H54 (cell line): ENCODE measurements at places on chromosomes 12 and 14.

- DNase-seq: no peak
Observed at GRCh38 chr12:94434171-94434570, 25.5 kb downstream of the CEP83 start.

DNA sequence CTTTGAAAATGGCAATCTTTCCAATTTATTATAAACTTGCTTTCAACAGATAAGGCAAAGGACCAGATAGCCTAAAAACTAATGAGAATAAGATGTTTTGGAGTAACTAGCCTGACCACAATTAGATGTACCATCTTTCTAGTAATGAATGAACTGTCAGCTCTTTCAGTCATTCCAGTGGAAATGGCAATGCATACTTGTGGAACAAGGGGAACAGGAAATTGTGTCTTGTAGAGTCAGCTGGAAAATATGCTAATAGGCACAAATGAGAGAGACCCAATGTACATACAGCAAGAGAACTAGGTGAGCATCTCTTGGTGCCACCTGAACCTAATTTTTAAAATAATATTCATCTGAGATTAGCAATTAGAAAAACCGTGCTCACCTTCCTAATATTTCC is 76.1 kb upstream of the GPHB5 start:
- DNase-seq: no peak

- DNase-seq: no peak
Observed at GRCh38 chr12:11134305-11134704, at the start of gene TAS2R30. TAS2R30 (minus strand) TSS chr12:11134644; CDS start chr12:11134244, 400 bp downstream.

GRCh38 chr14:60859525-60859924 is 121.4 kb downstream of the TRMT5 start:
- DNase-seq: no peak

- DNase-seq: no peak
Observed at GRCh38 chr12:30041096-30041495, 257.4 kb upstream of the TMTC1 start.

- no peak for DNase-seq
Observed at GRCh38 chr12:17511369-17511768, 578.6 kb downstream of the RERGL start.

- DNase-seq: no peak
Observed at GRCh38 chr12:40336573-40337199, 111.9 kb downstream of the LRRK2 start.

DNA sequence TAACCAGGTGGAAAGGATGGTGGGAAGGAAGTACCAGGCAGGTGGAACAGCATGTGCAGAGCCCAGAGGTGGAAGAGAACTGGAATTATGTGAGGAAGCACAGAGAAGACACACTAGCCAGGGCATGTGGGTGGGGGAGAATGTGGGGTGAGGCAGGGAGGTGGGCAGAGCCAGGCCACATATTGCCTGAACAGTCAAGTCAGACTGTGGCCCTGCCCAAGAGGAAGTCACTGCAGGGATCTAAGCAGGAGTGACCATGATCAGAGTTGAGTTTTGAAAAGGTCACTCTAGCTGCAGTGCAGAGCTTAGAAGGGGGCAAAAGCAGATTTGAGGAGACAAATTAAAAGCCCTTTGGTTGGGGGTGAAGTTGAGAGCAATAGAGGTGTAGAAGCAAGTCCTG is 114.0 kb upstream of the SLC38A2 start:
- DNase-seq: no peak

GRCh38 chr12:18658829-18659228 is 79.0 kb downstream of the PLCZ1 start:
- no peak for DNase-seq

- DNase-seq: no peak
Observed at GRCh38 chr12:39357041-39357440, 85.9 kb downstream of the KIF21A start.

DNA sequence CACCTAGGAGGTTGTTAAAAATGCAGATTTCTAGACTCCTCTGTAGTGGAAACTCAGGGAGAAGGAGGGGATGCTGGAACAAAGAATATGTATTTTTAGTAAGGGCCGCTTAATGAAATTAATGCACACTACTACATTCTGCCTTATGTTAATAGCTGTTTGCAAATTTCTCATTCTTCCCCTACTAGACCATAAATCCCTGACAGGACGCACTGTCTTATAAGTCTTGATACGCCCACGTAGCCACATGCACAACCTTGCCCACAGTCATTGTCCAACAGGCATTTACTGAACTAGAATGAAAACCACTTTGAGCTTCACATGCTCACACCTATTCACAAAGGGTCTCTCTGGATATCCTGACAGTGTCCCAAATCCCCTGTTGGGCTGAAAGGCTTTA is 10.5 kb downstream of the KRT2 start:
- DNase-seq: no peak

GRCh38 chr14:101234999-101235334 is 326.3 kb upstream of the DIO3 start:
- no peak for DNase-seq

DNA sequence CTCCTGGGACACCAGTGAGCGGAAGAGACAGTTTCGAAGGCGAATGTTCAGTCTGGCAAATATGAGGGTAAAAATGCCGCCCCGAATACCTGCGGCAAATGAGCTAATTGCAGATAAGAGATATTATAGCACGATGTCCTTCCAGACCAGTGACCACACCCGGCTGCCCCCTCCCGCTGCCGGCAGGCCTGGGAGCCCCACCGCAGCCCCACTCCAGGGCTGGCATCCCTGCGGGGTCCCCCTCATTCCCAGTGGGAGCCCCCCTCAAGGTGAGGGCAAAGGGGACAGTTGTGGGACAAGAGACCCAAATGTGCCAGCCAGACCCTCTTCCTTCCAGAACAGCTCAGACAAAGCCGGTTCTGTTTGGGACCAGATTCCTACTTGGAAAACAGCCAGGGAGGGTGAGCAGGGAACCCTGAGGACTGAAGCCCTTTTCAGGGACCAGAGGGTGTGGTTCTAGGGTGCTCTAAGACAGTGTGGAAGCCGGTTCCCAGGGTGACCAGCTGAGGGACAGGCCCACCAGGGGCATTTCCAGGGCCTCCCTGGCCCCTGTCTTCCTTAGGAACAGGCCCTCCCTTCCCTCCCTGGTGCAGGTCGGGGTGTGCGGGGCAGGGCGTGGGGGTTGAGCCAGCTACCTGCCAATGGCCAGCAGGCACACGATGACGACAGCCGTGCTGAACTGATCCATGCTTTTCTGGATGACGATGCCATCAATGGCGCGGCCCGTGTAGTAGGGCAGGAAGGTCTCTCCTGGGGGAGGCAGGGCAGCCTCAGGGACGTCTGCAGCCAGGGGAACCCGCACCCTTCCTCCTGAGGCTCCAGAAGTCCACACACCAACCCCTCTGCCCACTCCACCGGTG is 16.2 kb downstream of the ABCB9 start:
- no peak for DNase-seq

DNA sequence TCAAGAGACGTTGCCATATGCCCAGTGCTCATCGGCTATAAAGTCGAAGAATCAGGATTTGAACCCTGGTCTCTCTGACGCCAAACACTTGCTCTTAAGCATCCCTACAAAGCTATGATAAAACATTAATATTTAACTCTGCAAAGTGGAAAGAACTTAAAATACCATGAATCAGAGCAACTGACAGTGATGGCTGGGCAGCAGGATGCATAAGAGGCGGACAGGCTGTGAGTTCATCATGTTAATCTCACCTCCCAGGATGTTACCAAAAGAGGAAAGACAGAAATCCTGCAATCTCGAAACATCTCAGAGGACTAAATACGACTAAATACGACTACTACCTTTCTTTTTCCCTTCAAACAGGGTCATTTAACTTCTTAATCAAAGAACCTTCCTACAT is 5.8 kb downstream of the DICER1 start:
- DNase-seq: no peak

DNA sequence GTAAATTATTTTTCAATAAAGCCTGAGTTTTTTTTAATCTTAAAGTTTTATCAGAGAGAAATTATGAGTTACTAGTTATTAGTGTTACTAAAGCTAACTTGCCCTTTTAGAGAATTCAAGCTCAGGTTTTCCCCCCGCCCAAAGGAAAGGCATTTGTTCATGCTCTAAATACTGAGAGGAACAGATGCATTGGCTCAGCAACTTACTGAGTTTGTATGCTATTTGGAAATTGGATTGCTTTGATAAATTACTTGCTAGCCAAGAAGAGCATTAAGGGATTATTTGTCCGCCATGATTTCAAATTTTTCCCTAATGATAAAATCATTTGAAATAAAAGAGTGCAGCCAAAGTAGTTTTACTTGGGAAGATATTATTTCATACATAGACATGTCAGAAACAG is 149.4 kb downstream of the METTL25 start:
- no peak for DNase-seq

DNA sequence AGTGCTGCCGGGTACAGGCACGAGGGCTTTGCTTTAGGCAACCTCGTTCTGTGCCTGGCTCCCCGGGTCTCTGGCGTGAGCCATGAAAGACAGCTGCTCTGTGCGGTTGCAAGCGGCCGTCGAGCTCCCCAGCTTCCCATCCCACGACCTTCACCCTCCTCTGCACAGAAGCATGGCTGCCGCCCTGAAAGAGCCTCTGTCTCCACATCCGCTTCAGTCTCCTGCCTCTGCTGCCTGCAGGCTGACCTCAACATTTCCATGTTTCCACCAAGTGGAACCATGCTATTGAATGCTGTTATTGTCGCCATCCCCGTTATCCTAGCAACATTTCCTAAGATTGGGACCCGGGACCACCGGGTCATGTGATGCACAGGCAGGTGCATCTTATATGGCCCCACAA is 57.1 kb downstream of the KDM2B start:
- DNase-seq: no peak

DNA sequence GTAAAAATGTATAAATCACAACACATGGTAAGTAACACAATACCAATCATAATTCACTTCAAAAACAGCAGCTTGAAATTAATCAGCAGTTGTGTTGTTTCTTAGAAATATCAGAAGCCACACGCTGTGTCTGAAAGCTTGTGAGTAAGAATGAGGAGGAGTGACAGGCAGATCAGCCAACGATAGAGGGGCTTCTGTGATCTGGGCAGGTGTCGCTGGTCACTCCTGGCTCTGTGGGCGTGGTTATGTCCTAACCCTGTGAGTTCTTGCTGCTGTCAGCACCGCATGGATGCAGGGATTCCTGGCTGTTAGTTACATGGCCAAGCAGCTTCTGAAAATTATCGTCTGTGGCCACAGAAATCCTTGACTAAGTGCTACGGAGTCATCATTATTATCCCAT is 123.4 kb downstream of the SLC25A47 start:
- DNase-seq: no peak

- DNase-seq: no peak
Observed at GRCh38 chr14:73712071-73712506, 2.1 kb downstream of the PNMA1 start.

- no peak for DNase-seq
Observed at GRCh38 chr12:26953447-26953846, 15.2 kb downstream of the FGFR1OP2 start.

DNA sequence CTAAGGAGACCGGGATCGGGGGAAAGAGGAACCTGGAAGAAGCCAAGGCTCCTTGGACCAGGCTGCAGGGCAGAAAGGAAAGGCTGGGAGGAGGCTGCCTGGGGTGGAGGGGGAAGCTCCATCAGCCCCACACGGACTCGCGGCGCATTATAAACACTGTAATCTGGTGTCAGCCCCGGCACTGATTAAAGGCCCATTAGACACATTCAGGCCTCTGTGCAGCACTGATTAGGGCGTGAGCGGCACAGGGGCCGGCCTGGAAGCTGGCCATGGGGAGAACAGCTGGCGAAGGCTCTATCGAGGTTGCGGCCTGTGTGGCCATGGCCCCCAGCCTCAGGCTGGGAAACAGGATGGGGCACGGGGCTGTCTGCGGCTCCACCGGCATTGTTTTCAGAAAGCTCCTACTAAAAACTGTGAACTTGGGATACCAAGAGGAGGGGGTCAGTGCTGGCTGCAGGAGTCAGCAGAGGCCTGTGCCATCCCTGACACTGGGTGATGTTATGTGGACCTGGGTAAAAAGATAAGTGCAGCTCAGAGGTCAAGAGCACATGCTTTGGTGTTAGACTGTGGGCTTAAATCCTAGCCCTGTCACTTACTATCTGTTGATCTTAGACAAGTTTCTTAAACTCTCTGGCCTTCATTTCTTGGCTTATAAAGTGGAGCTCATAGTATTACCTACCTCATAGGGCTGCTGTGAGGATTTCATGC is 10.6 kb downstream of the ACVRL1 start:
- DNase-seq: no peak

GRCh38 chr12:120115692-120116440 is 687 bp downstream of the RAB35 start:
- peak; percentile 59 for DNase-seq

GRCh38 chr12:71772735-71773134 is 18.1 kb downstream of the RAB21 start:
- DNase-seq: no peak

- DNase-seq: peak; percentile 54
Observed at GRCh38 chr12:113030875-113031525, 25.5 kb upstream of the DTX1 start.

GRCh38 chr12:13196130-13196921 is at the start of gene EMP1:
EMP1 (plus strand) TSS chr12:13196726; CDS start chr12:13211511, 14,785 bp downstream.
- peak; percentile 44 for DNase-seq
